Cortex of kidney (tissue), 1 donor: ENCODE measurements at places on chromosomes 2 and 18.

- DNase-seq = no peak
Measured at GRCh38 chr2:11264007-11264406, 80.4 kb downstream of the ROCK2 start.

DNA sequence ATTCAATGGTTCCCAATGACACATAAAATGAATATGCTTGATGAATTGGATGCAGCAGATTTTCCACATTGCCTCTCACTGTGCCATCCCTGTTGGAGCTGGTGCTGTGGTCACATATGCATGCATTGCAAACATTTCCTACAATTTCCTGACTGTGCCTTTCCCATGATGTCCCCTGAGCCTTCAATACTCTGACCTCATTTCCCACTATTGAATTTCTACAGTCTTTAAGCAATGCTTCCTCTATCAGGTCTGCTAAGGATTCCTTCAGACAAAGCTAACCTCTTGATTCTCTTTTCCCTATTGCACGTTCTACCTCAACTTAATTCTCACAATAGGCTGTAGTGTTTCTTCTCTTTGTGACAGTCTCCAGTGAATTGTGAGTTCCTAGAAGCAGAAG is 342.5 kb upstream of the CRIM1 start:
- no peak for DNase-seq

- DNase-seq = no peak
Measured at GRCh38 chr18:46421973-46422551, 235.0 kb downstream of the LOXHD1 start.

DNA sequence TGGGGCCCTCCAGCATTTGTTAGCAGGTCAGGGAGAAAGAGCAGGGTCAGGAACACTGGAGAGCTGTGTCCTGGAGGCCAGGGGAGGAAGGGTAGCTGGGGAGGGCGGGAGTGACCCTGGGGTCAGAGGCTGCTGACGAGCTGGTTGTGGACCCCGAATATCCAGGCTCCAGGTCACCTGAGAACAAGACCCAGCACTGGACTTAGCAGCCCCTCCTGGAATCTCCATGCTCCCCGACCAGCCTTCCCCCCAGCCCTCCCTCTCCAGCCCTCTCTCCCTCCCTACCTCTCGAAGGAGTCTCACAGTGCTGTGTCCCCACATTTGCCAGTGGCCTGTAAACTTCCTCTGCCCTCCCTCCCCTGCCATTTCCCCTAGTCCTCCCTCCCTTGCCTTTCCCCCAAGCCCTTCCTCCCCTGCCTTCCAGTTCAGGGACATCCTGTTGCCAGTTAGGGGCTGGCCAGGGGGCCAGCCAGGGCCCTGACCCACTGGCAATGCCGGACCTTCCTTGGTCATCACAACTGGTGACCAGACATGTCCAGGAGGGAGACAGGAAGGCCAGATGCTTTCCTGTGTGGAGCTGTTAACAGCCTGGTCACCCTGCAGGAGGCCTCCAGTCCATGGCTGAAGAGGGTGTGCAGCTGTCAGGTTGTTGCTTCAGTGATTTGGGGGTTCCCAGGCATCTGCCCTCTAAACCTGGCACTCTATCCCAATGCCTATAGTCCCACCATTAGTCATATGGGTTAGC is 50.0 kb upstream of the FAHD2A start:
- DNase-seq = no peak

DNA sequence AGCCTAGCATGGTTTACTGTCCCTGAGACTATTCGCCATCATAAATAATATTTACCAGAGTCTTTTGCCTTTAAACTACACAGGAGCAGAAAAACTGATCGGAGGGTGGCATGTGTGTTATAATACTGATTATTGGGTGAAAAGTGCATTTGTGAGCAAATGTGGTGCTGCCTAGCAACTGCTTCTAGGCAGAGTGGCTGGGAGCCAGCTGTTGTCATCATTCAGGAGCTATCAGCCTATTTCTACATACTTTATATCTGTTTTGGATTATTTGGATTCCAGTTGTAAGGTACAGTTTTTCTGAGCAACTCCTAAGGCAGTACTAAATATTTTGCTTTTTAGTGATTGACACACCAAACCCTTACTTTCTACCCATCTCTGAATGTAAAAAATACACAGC is 75.0 kb upstream of the MSTN start:
- DNase-seq = no peak

DNA sequence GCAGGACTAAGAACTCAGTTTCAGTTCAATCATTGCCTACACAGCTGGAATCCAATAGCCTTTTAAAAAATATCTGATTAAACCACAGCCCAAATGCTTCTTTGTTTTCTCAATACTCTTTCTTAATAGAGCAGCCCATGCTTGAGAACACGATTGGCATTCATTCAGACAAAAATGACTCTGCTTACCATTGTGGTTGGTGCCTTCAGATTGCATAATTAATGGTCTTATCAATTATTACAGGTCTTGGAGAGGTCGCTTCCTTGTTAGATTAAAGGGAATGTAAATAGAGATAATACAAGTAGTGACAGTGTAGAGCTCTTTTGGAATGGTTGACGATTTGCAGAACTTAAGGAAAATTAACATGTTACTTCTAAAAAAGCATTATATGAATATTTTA is 107.2 kb downstream of the RNF152 start:
- DNase-seq = no peak

GRCh38 chr2:150212722-150213171 is 274.7 kb downstream of the RND3 start:
- no peak for DNase-seq

DNA sequence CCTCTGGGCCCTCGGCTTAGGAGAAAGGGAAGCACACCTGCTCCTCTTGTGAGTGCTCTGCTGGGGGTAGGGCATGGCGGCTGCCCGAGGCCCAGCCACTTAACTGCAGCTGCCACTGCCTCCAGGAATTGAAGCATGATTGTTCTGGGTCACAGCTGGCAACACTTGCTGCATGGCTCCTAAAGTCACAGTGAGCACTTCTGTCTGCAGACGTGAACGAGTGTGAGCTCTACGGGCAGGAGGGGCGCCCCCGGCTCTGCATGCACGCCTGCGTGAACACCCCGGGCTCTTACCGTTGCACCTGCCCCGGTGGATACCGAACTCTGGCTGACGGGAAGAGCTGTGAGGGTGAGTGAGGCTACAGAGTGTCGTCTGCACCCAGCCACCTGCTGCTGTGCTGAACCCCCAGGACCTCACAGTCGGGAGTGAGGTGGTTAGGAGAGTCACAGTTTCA is 44.4 kb downstream of the FBLN7 start:
- no peak for DNase-seq
